ENCODE measurements at places on chromosomes 16 and 17. TPM values are rescaled to one million over a fixed set of nuclear protein-coding genes. Genes with fewer than 3 reads are reported as not detected.

Gene KRTAP3-1
- not detected for total RNA-seq

Gene GAS2L2
- total RNA-seq: not detected

Gene COL1A1
- total RNA-seq: 19.3 TPM

Gene LGALS3BP
- 141 TPM for total RNA-seq

Gene HSD3B7
- 71.5 TPM for total RNA-seq

Gene HOXB2
- total RNA-seq: 2.3 TPM

Gene RBFOX1
- not detected for total RNA-seq

Gene ABCA10
- total RNA-seq: 3.1 TPM

Gene PRR35
- not detected for total RNA-seq

Gene TEX14
- 0.05 TPM for total RNA-seq

Gene RNF157
- 12.4 TPM for total RNA-seq

Gene LRRC75A
- total RNA-seq: 0.13 TPM

Gene HOXB8
- 0.15 TPM for total RNA-seq

Gene MT1E
- total RNA-seq: 1,576 TPM

Gene ASPA
- 5.1 TPM for total RNA-seq

Gene SLC5A10
- total RNA-seq: not detected

Gene KRT17
- not detected for total RNA-seq

Gene ENKD1
- total RNA-seq: 10.6 TPM

Gene EXOC3L1
- total RNA-seq: 1.8 TPM

Gene CORO6
- 0.35 TPM for total RNA-seq

Measured in left lobe of liver (tissue), 2 donors.